ENCODE measurements at places on chromosomes 2 and 18.

DNA sequence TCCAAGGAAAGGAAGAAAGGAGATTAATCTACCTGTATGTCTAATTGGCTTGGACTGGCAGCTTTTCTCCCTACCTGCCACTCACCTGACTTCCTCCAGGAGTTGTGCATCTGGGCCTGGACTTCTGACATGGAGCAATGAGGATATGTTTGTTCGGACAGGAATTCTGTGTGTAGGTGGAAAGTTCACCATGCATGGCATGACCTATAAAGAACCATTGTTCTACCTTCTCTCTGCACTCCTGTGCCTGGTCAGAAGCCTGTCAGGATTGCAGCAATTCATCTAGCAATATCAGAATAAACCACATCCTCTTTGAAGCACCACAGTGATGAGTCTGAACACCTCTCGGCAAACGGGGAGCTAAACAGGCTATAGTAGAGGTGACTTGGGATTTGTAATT, 20.8 kb downstream of the CCDC85A start:
- no peak overlapping the region for H3K4me3 ChIP-seq
- H3K4me1 ChIP-seq: no peaks in the 10 kb centered on the region
- H3K27ac ChIP-seq: no peak overlapping the region
- H3K36me3 ChIP-seq: no peaks in the 10 kb centered on the region

DNA sequence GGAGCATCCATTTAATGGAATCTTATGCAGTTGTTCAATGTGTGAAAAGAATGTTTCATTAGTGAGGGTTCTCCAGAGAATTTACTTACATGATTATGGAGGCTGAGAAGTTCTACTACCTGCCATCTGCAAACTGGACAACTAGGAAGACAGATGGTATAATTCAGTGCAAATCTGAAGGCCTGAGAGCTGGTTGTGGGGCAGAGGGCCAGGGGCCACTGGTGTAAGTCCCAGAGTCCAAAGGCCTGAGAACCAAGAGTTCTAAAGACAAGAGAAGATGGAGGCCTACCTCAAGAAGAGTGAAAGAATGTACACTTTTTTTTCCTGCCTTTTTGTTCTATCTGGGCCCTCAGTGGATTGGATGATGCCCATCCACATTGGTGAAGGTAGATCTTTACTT, 114.8 kb downstream of the DDX1 start:
- H3K36me3 ChIP-seq: no peaks in the 10 kb centered on the region
- no peak overlapping the region for H3K27ac ChIP-seq
- DNase-seq: no peak
- H3K4me3 ChIP-seq: no peak overlapping the region
- peaks cover 23% of the 10 kb centered on the region for H3K4me1 ChIP-seq

- H3K27ac ChIP-seq: no peak overlapping the region
- no peak overlapping the region for H3K4me3 ChIP-seq
- no peaks in the 10 kb centered on the region for H3K4me1 ChIP-seq
- no peaks in the 10 kb centered on the region for H3K36me3 ChIP-seq
Observed at GRCh38 chr18:51862051-51862715, 477.8 kb upstream of the DCC start.

DNA sequence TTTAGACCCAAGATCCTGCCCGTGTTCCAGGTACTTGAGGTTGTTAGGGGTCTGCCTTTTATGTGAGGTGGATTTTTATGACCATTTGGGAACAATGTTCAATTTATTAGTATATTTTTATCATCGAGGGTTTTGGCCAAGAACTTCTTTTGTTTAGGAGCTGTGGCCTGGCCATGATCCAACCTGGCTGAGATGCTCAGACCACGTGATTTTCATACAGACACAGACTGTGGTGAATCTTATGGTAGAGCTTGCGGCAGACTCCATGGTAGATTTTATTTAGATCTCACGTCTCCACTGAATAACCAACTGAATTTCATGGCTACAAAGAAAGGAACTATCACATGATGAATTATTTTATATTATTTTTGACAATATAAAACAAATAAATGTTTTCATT, 405.5 kb upstream of the VWC2L start:
- H3K27ac ChIP-seq: no peak overlapping the region
- H3K27me3 ChIP-seq: no peaks in the 10 kb centered on the region
- no peak for DNase-seq
- no peaks in the 10 kb centered on the region for H3K4me1 ChIP-seq

DNA sequence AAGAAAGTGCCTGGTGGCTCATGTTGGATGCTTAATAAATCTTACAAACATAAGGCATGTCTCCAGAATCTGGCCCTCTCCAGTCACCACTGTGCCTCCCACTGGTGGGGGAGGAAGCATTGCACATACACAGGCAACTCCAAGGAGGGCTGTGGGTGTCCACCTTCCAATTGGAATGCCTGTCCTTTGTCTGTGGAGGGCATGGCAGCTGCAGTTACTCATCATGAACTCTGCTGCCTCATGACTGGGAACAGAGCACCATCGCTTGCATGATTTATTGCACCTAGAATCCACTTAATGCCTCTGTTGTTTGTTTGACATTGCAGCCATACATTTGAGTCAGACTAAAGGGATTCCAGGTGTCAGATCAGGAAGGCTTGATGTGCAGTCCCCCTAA, 278.9 kb downstream of the PRKCE start:
- no peak for DNase-seq
- no peaks in the 10 kb centered on the region for H3K36me3 ChIP-seq
- no peak overlapping the region for H3K4me3 ChIP-seq
- H3K27me3 ChIP-seq: no peaks in the 10 kb centered on the region
- peaks cover 3% of the 10 kb centered on the region for H3K4me1 ChIP-seq
- H3K27ac ChIP-seq: no peak overlapping the region

- no peak overlapping the region for H3K4me3 ChIP-seq
- no peak for DNase-seq
- H3K27ac ChIP-seq: no peak overlapping the region
- H3K4me1 ChIP-seq: no peaks in the 10 kb centered on the region
- no peaks in the 10 kb centered on the region for H3K36me3 ChIP-seq
- H3K27me3 ChIP-seq: no peaks in the 10 kb centered on the region
Observed at GRCh38 chr2:16466133-16466820, 199.4 kb downstream of the CYRIA start.

Measured in esophagus squamous epithelium (tissue), 5 donors.